Cardiac fibroblast (primary cell): ENCODE measurements at places on chromosomes 2 and 18.
A peak's percentile ranks its signal among the peaks of the same experiment; 100 is the strongest.

- no peak for DNase-seq
These were observed 217.8 kb upstream of the STON1 start for GRCh38 chr2:48312126-48312525.

DNA sequence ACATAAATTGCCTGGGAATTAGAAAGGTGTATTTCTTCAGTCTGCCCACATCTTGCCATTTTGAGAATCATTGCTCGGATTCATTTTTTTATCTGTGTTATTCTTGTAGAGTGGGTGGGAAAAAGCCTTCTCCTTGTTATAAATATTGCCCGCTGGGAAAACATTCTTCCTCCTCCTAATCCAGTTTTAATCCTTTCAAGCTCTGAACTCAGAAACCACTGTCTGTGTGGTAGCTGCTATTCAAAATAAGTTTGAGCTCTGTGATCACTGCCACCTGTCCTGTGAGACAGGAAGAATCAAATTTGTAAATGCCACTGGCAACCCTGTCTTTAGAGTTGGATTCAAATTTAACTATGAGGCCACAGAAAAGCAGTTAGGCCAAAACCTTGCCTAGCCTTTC is 1875.2 kb upstream of the PIK3C3 start:
- no peak for DNase-seq

GRCh38 chr18:42401131-42401673 is 446.2 kb downstream of the PIK3C3 start:
- DNase-seq, result no peak

DNA sequence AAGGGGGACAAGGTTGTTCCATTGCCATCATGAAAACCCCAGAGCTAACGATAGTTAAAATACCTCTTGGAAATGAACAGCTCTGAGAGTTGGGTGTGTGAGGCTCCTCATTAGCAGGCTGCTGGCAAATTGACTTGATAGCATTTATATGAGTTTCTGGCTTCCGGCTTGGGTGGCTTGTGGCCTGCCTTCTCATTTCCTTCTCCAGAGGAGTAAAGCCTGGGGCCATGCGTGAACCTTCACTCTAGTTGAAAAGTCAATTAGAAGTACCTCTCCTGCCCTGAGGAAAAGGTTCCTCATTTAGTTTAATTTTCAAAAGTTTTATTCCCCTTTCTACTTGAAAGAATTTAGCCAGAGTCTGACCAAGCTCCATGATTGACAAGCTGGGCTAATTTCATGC is 67.1 kb downstream of the MGAT5 start:
- no peak for DNase-seq

DNA sequence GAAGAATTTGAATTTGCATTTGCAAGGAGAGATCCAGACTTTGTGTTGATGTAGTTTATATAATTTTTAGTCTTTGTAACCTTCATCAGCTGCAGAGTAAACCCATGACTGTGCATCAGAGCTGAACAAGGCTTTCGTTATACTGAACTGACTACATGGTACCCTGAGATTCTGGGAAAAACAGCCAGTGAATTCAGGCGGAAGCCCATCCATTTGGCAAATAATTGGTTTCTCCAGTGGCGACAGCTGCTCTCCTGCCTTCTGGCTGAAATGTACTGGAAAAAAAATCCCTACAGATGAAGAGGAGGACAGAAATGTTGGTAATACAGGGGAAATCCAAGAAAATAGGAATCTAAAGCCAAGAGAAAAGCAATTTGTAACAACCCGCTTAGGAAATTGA is 657.5 kb upstream of the CDH7 start:
- DNase-seq, result no peak

DNA sequence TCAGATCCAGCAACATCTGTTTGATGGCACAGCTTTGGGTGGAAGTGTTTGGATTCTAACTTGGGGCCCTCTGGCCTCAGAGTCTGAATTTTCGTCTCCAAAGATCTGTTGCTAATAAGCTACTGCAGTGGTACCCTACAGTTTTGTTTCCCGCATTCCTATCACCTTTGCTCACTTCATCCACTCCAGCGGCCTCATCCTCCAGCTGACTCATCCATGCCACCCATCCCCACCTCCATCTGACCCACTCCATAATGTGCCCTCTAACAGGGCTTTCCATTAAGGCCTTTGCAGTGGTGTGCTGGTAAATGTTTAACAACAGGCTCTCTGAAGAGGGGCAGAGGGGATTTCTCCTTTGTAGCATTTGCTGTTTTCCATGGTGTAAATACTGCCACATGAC is 225.5 kb downstream of the TGIF1 start:
- peak; percentile 33 for DNase-seq

GRCh38 chr2:173571021-173571821 is 216.5 kb downstream of the CDCA7 start:
- DNase-seq, result peak; percentile 59

DNA sequence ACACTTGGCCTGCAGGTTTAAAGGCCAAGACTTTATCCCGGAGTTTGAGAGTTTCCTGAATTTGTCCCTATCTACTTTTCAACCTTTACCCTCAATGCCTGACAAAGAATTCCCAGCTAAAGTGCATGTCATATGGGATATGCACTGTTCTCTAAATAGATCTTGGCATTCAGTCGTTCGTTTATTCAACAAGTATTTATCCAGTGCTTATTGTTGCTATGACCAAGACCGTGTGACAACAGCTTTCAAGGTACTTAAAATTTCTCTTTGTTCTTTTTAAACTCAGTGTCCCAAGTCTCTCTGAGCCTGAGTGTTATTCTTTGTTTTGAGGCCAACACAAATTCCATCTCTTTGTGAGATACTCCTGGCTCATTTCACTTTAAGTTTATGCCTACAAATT is 133.4 kb downstream of the RGPD3 start:
- DNase-seq, result no peak

GRCh38 chr2:28666496-28667184 is 85.0 kb upstream of the PPP1CB start:
- DNase-seq, result peak; percentile 46
